ENCODE measurements at places on chromosomes 2 and 18.

DNA sequence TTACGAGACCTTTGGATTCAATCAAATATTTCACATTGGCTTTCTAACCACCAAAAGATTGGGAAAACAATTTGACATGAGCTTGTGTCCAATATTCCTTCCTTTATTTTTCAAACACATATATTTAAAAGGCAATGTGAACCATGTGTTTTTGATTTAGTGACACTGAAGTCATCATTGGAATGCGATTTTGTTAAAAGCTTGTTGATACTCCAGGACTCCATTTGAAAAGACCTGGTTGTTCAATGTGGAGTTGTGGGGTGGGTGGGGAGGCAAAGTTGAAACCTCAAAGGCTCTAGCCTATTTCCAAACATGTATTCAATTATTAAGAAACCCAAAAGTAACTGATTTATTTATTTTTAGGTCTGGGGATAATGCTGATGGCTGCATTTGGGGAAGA lies 114.1 kb upstream of the TRIB2 start:
- DNase-seq: no peak

DNA sequence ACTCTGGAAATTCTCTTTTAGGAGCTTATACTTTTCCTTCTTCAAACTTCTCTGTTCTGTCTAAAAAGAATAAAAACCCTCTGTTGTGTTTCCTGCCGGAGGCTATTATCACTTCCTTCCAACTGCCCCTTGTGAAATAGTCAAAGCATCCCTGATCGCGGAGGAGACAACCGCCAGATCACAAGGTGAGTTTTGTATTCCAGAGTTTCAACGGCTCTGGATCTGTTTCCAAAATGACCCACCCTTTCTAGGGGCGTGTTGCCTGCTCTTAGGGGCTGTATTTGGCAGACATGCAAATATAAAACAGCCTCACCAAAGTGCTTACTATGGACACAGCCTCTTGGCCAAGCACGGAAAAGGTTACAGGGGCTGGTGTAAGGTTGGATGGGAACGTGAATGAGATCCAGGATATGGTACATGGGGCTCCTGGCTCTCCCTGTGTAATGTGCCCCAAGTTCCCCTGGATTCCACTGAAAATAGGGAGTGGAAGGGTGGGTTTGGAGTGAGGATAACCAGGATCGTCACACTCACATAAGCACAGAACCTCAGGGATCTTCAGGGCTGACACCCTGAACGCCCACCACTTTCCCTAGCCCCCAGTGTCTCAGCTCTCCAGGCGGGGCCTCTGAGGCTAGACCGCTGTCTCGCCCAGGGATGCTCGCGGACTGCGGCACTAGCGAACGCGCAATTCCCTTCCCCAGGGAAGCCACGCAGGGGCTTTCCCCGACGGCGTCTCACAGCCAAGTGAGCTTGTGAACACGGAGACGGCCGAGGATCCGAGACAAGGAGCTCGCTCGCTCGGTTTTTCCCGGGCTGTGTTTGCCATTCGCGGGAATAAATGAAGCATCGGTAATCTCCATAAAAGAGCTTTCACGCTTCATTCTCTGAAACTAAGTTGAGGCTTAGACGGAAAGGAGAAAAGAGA lies 14.4 kb downstream of the EN1 start:
- DNase-seq: no peak

DNA sequence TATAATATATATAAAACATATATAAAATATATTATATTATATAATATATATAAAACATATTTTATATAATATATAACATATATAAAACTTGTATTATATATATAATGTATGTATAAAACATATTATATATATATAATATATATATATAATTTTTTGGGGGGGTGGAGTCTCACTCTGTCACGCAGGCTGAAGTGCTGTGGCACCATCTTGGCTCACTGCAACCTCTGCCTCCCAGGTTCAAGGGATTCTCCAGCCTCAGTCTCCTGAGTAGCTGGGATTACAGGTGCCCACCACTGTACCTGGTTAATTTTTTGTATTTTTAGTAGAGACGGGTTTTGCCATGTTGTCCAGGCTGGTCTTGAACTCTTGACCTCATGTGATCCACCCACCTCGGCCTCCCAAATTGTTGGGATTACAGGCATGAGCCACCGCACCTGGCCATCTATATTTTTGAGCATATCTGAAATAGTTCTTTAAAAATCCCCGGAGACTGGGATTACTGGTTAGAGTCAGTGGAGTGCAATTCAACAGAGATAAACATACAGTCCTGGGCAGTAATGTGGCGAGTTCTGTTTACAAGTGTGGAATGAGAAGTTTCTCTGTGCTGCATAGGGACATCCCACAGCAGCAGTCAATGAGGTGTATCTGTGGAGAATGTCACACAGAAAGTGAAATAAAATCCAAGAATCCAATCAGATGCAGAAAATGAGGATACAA lies 208.4 kb downstream of the MYCN start:
- no peak for DNase-seq

GRCh38 chr2:99822474-99823207 lies 319.7 kb downstream of the AFF3 start:
- no peak for DNase-seq
